ENCODE measurements at places on chromosomes 6 and 20.

- no peak for DNase-seq
Observed at GRCh38 chr20:37504404-37505096, 16.5 kb upstream of the NNAT start.

DNA sequence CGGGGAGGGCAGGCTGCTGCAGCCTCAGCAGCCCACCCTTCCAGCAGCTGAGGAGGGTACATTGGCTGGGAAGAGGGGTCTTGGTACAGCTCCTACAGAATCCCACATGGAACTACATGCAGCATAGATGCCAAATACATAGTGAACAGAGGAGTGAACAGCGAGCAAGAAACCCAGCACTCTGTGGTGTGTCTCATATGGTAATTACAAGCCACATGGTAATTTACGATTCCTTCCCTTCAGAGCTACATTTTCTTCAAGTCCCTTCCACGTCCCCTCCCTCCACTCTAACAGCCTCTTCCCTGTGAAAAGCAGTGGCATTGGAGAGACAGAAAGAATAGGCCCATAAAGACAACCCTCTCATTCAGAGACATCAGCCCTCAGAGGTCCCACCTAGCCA lies 167.7 kb downstream of the SYNDIG1 start:
- no peak for DNase-seq

DNA sequence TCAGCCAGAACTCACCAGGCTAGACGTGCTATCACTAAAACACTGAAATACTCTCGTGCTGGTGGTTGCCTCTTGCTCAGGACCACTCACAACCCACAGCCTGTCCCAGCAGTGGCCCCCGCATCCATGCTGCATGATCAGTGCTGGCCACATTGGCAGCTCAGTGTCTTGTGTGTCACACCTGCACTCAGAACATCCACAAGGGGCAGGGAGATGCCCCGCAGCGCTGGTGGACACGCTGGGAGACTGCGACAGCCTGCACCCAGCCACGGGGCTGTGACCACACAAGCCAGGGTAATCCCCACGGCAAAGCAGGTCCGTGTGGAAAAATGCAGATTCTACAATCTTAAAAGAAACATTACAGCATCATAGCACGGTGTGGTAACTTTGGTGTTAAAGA lies 23.9 kb upstream of the APMAP start:
- no peak for DNase-seq

DNA sequence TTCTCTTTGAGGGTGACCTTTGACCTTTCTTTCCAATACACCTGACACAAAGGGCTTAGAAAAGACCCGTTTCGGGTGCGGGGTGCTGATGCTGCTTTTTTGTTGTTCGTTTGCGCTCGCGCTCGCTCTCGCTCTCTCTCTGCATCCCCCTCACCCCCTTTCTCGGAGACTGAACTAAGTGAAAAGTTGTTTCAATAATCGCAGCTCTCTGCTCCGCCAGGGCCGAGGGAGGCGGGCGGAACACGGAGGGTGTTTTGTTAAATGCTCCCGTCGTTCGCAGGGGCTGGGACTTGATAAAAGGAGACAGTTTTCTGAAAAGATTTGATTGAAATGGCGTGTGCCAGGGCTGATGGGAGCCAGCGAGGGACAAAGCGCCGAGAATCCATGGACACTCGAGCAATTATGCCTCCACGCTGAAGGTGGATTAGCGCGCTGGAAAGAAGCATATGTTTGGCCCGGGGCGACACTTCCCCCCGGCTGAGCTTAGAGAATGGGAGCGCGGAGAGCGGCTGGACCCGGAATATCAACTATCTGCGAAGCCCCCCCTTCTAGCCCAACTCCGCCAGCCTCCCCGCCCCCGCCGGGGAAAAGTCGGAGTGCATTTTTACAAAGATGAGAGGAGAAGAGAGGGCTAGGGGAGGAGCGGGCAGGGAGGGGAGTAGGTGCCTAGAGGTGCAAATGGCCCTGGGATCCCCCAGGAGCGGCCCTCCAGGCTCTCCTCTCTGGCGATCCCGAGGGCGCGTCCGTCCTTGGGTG lies 25.0 kb downstream of the TFAP2A start:
- no peak for DNase-seq

- DNase-seq = no peak
Observed at GRCh38 chr6:134247231-134247833, 70.6 kb downstream of the SGK1 start.

DNA sequence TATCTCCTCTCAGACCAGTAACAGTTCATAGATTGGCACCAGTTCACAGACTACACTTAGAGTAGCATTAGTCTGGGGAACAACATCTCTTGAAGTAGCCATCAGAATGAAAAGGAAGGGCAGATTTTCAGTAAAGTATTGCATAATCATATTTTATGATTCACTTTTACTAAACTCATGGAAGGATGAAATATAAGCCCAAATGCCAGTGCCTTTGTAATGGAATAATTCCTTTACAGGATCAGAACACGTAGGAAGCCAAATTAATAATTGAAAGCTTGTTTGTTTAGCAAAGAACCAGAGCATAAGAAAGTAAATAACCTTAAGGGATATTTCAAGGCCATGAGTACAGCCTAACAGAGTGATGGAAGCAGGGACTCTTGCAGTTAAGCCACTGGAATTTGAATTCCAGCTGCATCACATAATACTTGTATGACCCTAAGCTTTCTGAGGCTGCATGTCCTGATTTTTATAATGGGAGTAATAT lies 11.4 kb upstream of the LOC128125822 start:
- no peak for DNase-seq

DNA sequence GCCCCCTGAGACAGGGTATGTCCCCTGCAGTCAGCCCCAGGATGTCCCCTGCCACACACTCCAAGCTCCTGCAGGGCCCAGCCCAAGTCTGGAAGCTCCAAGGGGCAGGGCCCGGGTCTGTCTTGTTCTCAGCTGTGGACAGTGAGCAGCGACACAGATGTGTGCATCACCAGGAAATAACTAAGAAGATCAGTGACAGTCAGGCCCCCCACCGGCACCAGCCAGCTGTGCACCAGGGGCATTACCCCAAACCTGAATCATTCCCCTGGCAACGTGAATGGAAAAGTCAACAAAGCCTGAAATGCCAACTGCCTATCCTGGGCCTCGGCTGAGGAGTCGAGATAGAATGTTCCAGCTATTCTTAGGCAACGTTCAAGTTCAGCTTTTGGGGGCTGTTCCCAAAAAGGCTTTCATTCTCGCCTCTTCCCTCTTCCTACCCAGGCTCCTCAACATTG lies 105.0 kb downstream of the PREX1 start:
- DNase-seq = peak; percentile 70

GRCh38 chr6:139240161-139241010 lies 51.4 kb downstream of the TXLNB start:
- DNase-seq = no peak

GRCh38 chr20:61371501-61372136 lies 119.6 kb downstream of the CDH4 start:
- DNase-seq = no peak

GRCh38 chr20:62433658-62434497 lies 6.5 kb upstream of the RBBP8NL start:
- DNase-seq = no peak

- DNase-seq = no peak
Observed at GRCh38 chr20:45345104-45345936, 2.9 kb downstream of the SDC4 start.

DNA sequence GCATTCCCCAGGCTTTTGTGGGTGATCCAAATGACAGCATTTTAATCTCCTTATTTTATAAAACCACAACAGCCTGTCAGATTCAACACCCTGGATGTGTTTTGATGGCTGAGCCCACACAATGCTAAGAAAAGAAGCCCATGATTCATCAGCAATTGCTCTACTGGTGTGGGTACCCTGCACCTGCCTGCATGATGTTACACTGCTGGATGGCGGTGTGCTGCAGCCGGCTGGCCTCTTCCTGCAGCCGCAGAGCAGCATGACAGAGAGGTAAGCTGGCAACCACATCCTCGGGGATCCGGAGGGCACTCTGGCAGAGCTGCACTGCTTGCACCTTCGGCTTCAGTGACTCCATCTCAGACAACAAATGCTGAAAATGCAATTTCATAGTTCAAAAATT lies 327.5 kb downstream of the SYNE1 start:
- no peak for DNase-seq

DNA sequence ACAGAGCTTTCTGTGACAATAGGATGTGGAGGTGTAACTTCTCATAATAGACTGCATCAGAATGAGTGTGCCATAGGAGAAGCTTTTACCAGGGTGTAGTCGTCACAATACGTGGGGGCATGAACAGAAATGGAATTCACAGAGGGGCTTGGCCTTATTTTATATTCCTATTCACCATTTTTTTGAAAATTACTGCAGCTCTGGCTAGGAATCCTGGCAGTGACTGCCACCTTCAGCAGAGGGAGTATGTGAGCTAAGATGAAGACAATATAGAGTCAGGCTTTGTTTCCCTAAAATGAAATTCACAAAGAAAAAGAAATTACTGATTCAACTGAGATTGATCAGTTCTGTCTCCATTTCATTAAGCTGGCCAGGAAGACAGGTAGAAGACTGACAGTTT lies 13.9 kb downstream of the TOMM6 start:
- no peak for DNase-seq

DNA sequence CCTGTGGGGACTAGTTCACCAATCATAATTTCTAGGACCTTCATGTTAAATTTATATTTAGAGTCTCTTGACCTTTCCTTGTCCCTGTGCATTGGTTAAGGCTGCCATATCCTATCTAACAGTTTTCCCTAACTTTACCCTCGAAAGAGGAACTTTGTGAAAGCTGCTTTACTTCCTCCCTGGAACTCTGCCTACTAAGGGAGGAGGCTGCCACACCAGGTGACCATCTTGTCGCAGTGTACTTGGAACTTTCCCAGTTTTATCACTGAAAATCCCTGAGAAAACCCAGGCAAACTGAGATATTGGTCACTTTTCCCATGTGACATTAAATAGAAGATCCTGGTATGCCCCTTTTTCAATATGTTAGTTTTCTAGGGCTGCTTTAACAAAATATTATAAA lies 317.6 kb upstream of the TSHZ2 start:
- no peak for DNase-seq

DNA sequence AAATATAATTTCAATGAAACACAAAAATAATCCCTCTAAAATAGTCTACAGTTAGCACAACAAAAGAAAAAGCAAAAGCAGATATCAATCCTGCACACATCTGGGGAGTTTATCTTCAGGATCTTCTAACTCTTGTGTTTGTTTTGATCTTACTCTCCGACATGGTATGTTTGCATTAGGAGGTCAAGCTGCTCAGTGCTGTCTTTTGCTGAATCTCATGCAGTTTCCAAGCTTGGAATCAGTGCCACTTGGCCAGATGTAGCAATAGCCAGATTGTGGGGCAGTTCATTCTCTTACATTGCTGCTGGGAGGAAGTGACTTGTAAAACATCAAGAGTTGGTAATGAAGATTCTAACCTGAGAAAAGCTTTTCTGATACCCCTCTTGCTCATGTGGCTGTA lies 29.5 kb downstream of the RIOK1 start:
- DNase-seq = no peak

DNA sequence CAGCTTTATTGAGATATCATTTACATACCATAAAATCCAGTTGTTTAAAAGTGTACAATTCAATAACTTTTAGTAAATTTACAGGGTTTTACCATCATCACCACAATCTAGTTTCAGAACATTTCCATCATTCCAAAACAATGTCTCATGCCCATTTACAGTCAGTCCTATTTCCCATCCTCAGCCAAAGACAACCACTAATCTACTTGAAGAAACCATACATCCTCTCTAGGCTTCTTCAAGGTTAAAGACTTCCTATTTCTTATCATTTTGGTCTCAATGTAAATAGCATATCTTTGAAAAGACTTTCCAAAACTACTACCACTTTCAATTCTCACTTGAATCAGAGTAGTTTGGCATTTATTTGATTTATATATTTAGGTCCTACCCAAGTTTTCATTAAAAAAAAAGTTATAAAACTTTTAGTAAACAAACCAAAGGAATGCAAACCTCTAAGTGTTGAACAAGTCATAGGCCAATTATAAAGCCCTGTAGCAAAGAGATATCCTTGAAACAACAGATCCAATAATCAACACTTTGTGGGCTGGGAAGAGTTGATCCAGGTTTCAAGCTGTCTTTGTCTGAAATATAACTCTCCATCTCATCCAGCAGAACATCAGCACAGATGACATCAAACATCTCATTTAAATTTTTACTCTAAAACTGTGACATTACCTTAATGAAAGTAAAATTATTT lies 211.3 kb upstream of the RUNX2 start:
- DNase-seq = no peak

DNA sequence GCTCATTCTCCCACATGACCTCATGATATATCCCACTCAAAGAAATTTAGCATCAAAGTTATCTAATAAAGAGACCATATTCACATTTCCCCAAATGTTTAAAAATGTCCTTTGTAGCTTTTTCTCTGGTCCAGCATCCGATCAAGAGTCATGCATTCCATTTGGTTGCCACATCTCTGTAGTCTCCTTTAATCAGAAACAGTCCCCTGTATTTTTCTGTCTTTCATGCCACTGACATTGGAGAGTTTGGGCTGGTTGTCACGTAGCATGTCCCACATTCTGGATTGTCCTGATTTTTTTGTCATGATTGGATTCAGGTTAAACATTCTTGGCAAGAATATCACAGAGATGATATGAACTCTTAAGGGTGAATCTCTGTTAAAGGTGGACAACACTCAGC lies 55.7 kb downstream of the SNX5 start:
- no peak for DNase-seq

DNA sequence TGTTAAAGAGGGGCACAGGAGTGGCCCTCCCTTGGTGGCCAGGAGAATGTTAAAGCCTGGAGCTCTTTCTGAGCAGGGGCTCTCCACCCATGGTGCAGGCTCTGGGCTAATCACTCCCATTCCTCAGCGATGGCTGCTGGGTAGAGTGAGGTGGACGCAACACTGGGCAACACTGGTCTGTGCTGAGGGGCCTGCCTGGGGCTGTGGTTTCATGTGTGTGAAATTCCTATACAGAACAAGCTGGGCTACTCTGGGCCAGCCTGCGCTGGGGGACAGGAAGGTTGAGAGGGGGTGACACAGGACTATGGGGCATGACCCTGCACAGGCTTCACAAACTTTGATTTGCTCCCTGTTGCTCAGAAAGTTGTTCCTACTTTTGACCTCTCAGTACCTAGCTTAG lies 392.6 kb downstream of the ZFAND3 start:
- no peak for DNase-seq

GRCh38 chr6:147733686-147734085 lies 225.2 kb downstream of the SAMD5 start:
- no peak for DNase-seq

DNA sequence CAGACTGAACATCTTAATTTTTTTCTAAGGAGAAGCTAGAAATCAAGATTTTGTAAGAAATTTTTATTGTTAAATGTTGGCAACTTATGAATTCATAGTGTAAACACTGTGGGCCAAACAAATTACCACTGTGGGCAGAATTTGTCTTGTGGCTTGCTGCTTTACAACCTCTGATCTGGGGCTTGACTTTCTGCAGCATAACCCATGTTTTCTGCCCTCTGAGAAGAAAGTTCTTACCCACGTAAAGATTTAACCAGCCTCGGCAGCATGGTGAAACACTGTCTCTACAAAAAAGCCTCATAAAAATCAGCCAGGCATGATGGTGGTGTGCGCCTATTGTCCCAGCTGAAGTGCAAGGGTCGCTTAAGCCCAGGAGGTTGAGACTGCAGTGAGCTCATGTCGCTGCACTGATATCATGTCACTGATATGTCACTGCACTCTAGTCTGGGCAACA lies 12.9 kb downstream of the ITCH start:
- no peak for DNase-seq

GRCh38 chr6:56637640-56638039 lies 5.0 kb downstream of the DST start:
- no peak for DNase-seq

- DNase-seq = no peak
Observed at GRCh38 chr6:170019818-170020583, 268.6 kb downstream of the ERMARD start.

- DNase-seq = no peak
Observed at GRCh38 chr6:39824030-39824926, 32.1 kb downstream of the DAAM2 start.
